ENCODE measurements at places on chromosomes 12 and 14.

GRCh38 chr14:21133901-21134300 is 22.0 kb downstream of the OR5AU1 start:
- DNase-seq = no peak

DNA sequence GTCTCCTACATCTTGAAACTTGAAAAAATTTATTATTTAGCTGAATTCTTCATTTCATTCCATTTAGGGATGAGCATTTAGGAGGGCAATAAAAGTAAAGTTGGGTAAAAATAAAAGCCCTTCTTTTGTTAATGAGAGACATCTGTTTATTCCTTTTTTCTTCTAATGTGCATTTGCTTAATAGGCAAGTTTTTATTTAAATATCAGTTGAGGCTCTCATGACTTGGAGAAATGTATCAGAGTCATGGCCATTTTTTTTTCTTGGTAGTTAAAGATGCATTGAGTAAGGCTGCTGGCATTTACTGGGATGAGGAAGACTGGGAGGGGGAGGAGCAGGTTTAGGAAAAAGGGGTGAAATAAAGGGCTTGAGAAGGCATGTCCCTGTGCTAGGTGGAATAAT is 609.9 kb upstream of the TMEM132C start:
- DNase-seq = no peak

GRCh38 chr12:66060163-66060907 is 70.2 kb downstream of the LLPH start:
- no peak for DNase-seq

DNA sequence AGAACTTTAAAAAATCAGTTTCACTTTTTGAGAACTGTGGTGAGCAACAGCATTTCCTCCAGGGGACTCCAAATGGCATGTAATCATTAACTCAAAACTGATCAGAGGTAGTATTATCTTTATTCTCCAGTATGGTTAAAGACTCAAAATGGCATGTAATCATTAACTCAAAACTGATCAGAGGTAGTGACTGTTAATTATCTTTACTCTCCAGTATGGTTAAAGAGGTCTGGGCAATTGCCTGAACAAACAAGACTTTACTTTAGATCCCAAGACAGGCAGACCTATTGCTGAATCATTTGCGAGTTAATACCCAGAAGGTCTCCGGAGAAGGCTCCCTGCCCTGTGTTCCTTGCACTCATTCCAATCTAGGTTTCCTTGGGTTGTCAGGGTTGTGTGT is 6.6 kb upstream of the ACADS start:
- no peak for DNase-seq

GRCh38 chr14:97179573-97179972 is 382.4 kb downstream of the VRK1 start:
- peak; percentile 35 for DNase-seq

DNA sequence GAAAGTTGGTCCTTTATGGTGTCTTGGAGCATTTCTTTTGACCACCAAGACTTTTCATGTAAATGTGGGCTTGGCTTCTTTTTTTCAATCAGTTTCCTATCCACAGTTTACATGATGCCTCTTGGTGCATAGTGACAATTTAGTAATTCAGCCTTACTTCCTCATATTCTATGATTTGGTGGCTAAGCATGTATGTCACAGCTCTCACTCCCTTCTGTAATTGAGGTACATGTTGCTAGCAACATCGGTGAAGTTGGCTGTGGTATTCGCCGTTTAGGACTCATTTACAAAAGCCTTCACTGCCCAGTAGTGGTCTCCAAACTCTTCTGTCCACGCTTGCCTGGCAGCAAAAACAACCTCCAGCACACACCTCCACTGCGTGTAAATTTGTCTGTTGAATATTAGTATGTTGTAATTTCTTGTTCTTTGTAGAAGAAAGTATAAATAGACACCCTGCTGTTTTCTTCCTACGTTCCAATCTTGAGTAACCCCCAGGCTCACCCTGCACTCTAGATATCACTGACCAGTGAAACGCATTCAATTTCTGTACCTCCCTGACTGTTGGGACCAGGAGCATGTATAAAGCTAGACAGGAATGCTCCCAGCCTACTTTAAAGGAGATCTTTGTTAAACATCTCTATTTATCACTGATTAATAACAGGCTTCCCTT is 90.4 kb downstream of the PPP2R5C start:
- no peak for DNase-seq

DNA sequence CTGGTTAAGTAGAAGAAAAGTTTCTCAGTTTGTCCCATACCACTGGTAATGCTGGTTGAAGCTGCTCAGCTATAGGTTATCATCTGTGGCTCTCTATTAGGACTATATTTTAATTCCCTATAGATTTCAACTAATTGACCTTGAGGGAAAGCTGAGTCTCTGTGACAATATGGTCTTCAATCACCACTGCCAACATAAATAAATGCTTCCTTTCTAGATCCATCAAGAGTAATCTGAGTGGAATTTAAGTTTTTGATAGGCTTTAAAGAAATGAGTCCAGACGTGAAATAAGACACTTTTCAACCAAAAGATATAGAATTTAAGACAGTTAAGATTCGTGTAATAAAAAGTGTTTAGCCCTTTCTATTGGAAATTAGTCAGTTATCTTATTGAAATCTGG is 63.5 kb upstream of the MYF6 start:
- DNase-seq = no peak

- DNase-seq = no peak
These were observed 38.9 kb downstream of the TPCN1 start for GRCh38 chr12:113260127-113260526.

GRCh38 chr14:75979071-75979571 is 2.7 kb downstream of the TGFB3 start:
- DNase-seq = no peak

DNA sequence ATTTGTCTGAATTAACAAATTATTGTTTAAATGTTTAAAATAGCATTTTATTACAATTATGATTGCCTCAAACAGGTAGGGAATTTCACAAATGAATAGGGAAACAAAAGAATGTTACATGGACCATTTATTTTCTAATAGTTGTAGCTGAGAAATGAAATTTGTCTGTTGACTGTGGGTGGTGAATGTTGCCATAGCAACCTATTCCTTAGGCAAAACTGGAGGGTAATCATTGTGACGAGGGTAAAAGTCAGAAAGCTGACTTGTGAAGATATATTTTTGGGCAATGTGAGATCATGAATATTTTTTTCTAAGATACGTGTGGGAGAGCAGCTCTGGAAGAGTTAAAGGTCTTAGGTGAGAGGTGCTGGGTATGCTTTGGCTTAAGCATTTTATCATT is 24.2 kb upstream of the CLEC14A start:
- DNase-seq = no peak

DNA sequence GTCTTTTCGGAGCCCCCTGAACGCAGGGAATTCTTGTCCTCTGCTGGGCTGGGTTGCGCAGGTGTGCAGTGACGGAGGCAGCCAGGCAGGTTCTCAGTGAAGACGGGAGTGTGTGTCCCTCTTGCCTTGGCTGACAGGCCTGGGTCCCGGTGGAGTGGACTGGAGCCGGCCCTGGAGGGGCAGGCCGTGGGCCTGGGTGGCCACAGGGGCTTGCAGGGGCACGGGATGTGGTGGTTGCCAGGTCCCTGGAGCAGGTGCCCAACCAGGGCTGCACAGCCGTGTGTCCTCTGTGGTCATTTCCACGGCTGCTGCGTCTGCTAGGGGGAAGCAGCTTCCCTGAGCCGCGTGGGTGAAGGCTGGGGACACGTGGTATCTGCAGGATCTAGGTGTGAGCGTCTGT is 79.8 kb downstream of the ADGRD1 start:
- DNase-seq = no peak

GRCh38 chr14:58171090-58171489 is 19.1 kb upstream of the ARMH4 start:
- DNase-seq = peak; percentile 72

GRCh38 chr12:10372559-10372958 is 17.3 kb downstream of the KLRK1 start:
- DNase-seq = no peak

DNA sequence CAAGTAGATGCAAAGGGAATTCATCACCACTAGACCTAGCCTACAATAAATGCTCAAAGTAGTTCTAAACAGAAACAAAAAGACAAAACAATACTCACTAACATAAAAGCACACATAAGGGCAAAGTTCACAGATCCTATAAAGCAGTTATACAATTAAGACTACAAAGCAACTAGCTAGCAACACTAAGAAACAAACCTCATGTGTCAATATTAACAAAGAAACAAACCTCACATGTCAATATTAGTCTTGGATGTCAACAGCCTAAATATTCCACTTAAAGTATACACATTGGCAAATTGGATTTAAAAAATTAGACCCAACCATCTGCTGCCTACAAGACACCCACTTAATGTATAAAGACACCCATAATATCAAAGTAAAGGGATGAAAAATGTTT is 152.7 kb downstream of the KCNK10 start:
- DNase-seq = no peak

DNA sequence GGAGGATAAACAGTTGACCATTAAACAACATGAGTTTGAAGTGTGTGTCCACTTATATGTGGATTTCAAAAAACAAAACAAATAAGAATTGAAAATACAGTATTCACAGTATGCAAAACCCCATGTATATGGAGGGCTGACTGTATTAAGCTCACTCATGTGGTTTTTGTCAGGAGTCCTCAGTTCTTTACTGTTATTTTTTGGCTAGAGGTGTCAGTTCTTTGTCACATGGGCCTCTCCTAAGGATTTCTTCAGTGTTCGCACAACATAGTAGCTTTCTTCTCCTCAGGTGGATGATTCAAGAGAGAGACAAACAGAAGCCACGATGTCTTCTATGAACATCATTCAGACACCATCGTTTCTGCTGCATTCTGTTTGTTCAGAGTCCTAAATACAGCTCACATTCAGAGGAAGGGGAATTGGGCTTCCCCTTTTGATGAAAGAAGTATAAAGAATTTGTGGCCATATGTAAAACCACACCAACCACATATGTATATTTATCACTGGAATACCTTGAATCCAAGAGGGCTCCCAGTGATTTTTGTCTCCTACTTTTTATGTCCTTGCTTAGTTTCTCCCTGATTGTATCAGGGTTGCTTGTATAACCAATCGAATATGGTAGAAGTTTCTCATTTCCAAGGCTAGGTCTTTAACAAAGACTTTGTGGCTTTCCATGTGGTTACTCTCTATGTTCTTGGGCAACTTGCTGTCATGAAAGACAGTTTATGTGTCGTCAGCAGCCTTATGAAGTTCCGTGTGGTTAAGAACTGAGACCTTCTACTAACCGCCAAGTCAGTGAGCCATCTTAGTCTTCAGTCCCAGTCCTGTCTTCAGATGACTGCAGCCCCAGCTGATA is 18.9 kb downstream of the MNAT1 start:
- peak; percentile 92 for DNase-seq

DNA sequence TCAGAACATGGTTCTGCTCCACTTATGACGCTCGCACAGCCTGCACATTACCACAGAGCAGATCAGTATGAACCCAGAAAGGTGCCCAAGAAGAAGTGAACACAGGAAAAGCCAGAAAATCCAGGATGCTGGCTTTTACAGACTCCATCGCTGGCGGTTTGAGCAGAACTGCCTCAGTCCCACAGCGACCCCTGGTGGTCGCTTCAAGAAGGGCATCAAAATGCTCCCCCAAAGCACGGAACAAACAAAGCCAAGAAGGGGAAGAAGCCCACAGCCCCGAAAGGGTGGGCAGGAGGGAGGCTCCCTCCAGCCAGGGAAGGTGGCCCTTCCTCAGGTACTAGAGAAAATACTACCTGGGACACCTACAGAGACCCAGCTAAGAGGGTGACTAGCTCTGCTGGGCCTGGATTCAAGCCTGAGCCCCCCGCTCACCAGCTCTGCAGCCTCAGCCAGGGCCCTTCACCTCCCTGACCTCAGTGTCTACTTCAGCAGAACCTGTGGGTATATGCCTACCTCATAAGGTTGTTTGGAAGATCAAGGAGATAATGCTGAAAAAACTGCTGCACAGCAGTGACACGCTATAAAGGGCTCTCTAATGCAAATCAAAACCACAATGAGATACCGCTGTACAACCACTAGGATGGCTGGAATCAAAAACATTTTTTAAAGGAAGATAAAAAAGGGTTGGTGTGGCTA is 98.1 kb downstream of the NCOR2 start:
- DNase-seq = no peak

DNA sequence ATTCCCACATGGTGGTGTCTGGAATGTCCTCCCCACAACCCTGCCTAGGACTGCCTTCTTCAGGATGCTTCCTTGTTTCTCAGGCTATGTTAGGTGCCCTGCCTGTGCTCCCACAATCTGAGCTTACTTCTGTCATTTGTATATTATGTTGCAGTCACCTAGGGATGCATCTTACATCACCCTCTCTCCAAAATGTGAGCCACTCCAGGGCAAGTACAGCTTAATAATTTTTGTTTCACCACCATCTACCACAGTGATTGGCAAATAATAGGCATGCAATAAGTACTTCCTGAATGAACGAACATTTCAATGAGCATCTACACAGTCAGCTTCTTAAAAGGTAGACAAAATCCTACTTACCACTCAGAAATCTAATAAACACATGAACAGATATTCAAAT is 37.6 kb downstream of the ZFYVE26 start:
- DNase-seq = no peak

- no peak for DNase-seq
These were observed 581.5 kb upstream of the TMEM132C start for GRCh38 chr12:127685491-127685890.

GRCh38 chr12:112121780-112122565 is 3.4 kb upstream of the TRAFD1 start:
- no peak for DNase-seq

DNA sequence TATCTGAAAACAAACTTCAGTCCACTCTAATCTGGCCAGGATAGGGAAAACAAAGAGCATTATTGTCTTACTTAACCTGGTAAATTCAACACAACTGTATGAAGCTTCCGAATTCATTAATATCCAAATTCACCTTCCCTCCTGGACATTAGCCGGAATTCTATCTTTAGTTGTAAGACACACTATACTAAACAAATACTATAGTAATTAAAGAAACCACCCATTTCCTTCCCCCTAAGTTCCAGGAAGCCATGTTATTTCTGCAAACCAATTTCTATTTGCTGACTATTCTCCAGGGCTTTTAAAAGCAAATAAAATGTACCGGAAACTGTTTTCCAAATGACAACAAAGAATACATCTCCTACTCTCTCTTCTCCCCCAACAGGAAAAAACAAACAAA is 122.7 kb upstream of the MDM1 start:
- DNase-seq = no peak

- DNase-seq = no peak
These were observed 43.3 kb downstream of the DEGS2 start for GRCh38 chr14:100116134-100116533.

- DNase-seq = no peak
These were observed 53.7 kb downstream of the SERPINA10 start for GRCh38 chr14:94239406-94239805.

DNA sequence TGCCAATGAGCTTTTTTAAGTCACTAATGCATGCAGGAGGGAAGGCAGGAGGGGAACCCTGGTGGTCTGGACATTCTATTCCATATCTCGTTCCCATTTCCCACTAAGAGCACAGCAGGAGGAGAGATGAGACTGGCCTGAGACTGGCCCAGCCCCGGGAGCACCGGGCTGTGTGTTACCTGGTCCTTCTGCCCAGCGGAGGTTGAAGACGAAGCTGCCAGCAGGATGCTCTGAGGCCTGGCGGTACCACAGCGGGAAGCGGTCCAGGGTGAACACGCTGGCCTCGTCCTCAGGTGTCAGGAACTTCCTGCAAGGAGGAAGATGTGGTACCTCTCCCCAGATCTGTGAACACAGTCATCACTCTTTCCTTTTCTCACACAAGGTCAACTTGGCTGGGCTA is 23.9 kb downstream of the LRTM2 start:
- DNase-seq = no peak
